ENCODE measurements at places on chromosomes 1 and 21.

DNA sequence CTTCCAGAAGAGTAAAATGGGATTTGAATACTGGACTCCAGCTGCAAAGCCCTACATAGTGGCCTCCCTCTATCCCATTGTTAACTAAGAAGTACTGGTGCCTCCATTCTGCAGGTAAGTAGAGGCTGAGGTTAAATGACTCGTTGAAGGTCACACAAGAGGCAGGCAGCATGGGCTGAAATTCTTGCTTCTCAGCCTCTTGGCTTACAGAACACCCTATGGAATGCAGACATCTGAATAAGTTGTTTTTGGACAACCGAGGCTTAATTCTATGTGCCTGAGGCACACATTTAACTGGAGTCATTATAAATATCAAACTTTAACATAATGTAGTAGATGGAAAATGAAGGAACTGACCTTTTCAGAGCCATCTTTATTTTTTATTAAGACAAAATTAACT is 5.7 kb downstream of the DNAJC11 start:
- no peak for DNase-seq

GRCh38 chr1:171515299-171515698 is 30.0 kb downstream of the PRRC2C start:
- DNase-seq, result no peak

DNA sequence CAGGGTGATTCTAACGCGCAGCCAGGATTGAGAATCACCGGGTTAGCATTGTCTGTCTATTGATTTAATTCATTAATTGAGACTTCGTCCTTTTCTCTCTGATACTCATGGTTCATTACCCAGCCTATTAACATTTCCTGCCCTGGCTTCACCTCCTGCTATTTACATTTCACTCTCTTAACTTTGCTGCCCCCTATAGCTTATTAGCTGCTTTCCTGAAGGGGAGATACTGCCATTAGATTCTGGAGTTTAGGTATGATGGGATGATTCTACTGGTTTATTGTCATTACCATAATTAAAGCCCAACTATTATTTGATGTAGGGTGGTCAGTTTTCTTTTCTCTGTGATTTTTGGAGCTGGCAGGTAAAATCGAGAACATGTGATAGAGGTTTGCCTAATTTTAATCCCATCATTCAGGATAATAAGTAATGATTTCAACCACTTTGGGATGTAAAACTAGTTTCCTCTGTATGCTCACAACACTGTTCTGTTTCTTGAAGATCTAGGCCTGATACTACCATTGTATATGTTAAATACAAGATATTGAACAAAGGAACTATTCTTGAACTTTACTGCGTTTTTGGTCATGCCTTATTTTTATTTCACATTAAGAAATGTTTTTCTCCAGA is 6.4 kb downstream of the PPP2R5A start:
- DNase-seq, result peak; percentile 91

GRCh38 chr1:35062518-35063196 is 16.5 kb upstream of the ZMYM1 start:
- peak; percentile 44 for DNase-seq

GRCh38 chr1:206924592-206925105 is 2.9 kb upstream of the FCMR start:
- no peak for DNase-seq

DNA sequence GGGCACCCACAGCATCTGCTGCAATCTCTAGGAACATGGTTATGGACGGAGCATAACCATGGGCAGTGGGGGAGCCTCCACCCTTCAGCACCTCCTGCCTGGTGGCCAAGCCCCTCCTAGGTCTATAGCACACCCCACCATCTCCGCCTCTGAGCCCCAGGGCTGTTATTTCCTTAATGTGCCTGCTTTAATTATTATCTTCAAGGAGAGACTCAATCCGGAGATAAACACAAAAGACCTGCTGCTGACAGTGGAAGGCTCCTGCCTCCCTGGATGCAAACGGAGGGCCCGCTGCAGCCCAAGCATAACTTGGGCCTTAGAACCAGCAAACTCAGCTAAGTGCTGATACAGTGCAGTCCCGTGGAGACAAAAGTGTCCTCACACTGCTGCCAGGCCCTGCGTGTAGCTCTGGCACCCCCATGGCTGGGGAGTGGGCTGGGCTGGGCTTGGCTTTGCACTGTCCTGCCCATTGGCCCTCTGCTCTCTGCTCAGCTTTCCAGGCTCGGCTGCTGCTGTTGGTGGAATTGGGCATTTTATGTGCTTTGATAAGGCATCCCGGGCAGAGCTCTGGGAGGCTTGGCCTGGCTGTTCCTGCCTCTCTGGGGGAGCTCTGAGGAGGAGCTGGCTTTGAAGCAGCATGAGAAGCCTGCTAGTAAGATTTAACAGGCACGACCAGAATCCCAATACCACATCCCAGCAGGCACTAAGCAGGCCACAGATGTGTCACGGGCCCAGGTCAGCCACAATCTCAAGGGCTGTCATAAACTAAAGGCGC is 620.2 kb downstream of the PTPRU start:
- DNase-seq, result no peak

- DNase-seq, result no peak
Measured at GRCh38 chr21:41289431-41289830, 27.2 kb upstream of the FAM3B start.

DNA sequence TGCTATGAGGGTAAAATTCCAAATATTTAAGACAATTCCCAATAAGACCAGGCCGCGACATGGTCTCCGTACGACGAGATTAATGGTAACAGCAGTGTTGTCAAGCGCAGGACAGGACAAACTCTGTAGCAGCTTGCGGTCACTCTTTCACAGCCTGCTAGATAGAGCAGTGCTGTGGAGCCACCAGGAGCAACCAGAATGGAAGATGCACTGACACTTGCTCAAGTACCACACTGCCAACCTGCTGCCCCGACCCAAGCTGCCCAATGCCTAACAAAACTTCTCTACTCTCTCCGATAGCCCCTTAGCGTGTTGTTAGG is 636 bp downstream of the WARS2 start:
- DNase-seq, result no peak

- DNase-seq, result peak; percentile 99
Measured at GRCh38 chr1:43405219-43405875, 15.6 kb downstream of the SZT2 start.

DNA sequence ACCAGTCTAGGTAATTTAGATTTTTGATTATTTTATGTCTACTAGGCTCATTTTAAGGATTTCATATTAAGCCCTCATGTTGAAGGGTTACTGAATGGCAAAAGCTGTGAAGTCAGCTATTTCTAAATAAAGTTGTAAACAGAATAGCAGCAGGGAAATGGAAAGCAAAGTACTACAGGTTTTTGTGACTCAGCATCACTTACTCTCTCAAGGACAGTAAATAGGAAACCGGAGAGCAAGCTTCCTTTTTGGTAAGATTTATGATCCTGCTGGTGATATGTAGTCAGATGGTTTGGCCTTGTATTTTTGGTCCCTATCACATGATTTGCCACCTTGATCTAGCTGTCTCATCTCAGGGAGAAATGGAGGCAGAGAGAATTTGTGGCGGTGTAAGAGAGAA is 226.0 kb downstream of the RPS6KC1 start:
- no peak for DNase-seq

- peak; percentile 16 for DNase-seq
Measured at GRCh38 chr1:199033661-199034060, 394.8 kb downstream of the PTPRC start.

DNA sequence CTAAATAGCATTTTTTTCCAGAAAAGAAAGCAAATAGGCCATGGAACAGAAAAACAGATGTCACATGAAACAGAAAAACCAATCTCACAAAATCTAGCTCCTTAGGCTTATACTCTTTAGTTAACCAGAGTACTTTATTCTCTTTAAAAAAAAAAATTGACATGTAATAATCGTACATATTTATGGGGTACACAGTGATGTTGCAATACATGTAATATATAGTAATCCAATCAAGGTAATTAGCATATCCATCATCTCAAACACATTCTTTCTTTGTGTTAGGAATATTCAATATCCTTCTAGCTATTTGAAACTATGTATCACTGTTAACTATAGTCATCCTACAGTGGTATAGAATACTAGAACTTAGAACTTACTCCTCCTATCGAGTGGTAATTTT is 20.1 kb downstream of the LBR start:
- DNase-seq, result no peak

GRCh38 chr1:27632387-27633297 is 2.3 kb downstream of the FGR start:
- no peak for DNase-seq

GRCh38 chr1:23960291-23961020 is 828 bp downstream of the PNRC2 start:
- DNase-seq, result peak; percentile 39

GRCh38 chr1:203528976-203529835 is 35.3 kb downstream of the OPTC start:
- DNase-seq, result no peak

DNA sequence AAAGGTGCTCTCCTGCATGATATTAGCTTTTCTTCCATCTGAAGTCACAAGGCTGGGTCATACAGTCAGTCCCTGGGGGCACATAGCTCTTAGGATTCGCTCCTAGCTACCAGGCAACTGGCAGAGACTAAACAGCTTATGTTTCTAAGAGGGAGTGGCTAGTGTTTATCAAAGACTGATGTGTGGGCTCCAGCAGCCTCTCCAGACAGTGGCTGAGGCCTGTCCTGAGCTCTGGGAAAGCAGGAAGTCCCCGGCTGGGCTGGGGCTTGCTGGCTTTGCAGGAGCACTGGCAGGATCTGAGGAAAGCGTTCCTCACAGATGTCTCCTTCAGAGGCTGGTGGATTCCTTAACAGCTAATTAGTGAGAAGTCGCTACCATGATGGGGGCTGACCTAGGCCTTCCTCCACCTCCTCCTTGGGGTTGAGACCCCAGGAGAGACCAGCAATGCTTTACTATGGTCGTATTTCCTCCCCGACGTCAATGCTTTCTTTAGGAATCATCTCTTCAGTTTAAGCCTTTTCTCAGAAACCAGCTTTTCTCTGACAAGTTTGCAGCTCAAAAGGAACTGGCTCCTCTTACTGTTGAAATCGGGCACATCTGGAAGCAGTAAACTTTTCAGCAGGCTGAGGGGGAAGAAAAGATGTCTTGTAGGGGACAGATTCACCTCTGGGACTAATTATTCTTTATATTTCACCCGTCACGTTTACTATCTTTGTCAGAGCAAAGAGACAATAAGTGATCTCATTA is 33.5 kb upstream of the HHAT start:
- no peak for DNase-seq

DNA sequence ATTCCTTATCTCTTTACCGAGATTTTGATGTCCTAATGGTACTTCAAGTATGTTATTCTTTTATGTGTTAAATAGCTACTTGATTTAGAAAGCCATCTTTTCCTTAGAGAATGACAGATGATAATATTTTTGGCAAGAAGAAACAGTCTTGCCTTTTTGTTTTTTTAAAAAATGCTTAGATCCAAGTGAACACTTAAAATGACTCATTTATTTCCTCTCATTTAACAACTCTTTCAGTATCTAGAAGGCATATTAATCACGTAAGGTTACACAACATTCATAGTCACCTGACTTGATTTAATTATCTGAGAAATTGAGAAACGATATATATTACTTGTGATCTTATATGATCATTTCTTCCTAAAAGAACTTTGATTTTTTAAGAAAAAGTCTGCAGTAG is 52.4 kb downstream of the SUCO start:
- DNase-seq, result no peak

DNA sequence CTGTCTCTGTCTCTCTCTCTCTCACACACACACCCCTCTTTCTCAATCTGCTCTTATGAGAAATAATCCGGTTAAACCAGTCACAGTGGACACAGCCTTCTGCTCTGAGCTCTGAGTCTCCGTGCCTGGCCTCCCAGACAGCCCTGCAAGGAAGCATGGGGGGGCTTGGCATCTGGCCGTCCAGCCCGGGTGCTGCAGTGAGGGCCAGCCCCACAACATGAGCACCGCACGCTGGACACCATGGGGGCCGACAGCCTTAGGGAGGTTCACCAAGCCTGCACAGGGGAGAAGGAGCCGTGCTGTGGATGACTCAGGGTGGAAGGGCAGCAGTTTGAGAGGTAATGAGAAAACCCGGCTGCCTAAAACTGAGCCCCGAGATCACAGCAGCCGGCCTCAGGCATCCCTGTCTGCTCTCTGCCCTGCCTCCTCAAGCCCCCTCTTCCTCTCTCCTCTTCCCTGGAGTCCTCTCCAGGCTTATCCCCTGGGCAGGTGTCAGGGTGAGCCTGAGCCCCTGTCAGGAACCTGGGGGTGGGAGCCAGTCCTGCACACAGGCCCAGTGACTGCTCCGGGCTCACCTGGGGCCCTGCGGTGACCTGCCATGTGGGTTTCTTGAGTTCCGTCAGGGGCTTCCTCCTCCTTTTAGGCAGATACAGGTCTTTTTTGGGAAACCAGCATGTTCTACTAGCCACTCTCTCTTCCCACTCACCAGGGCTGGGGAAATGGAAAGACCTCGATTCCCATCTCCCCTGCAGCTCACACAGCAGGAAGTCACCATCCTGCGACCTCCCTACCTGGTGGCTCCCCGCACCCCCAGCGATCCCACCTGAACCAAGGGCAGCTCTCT is 92.8 kb downstream of the ITPKB start:
- DNase-seq, result no peak

DNA sequence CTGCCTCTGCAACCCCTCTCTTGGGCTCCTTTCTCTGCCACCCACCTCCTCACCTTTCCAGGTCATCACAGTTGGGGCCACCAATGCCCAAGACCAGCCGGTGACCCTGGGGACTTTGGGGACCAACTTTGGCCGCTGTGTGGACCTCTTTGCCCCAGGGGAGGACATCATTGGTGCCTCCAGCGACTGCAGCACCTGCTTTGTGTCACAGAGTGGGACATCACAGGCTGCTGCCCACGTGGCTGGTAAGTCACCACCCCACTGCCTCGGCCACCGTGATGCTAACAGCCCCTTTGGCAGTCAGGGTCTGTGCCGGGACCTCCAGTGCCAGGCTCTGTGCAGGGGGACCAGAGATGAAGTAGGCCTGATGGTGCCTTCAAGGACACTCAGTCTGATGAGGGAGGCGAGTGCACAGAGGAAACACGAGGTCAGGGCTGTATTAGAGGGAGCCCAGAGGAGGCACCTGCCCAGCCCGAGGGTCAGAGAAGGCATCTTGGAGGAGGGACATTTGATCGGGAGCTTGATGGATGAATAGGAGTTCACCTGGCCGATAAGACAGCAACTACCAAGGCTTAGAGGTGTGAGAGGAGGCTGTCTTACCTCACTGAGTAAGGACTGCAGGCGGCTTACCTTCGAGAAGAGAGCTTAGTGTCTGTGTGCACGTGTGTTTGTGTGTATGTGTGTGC is 18.1 kb downstream of the PCSK9 start:
- no peak for DNase-seq

Data from hematopoietic multipotent progenitor cell treated with erythropoietin and hydrocortisone succinate and interleukin-3 and kit ligand, for 6 days (in vitro differentiated cells).